ENCODE measurements at places on chromosomes 3 and 15.
A peak's percentile ranks its signal among the peaks of the same experiment; 100 is the strongest.

GRCh38 chr15:66030650-66031049 lies 161.4 kb downstream of the RAB11A start:
- no peak for DNase-seq

DNA sequence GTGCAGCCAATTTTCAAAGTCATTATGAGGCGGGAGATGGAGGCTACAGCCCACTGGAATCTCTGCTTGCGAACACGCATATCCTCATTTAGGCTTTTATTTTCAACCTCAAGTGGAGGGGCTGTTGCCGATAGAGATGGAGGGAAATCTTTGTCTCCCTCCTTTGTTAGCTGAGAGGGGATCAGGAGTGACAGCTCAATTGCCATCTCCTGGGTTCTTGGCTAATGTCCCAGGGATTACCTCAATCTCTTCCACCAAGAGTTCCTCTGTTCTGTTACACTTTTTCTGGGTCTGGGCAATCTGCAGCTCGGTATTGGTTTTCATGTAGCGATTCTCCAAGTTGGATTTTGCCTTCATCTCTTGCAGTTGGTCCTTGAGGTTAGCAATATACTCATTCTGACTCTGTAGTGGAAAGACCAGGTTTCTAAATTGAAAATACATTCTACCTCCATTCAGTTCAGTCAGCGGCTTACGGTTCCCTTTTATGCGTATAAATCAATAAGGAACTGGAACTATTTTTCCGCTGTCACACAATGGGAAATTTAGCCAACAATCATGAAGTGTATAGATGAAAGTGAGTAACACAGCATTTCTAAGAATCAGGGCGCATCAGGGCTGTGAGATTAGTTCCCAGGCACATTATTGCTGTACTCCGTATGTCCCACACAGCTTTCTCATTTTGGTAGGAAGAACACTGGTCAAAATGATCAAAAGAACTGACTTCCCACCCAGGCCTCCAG lies 36.2 kb upstream of the RPL35A start:
- no peak for DNase-seq

GRCh38 chr15:83657549-83657948 lies 3.6 kb downstream of the ADAMTSL3 start:
- no peak for DNase-seq

GRCh38 chr15:74384881-74385643 lies 17.6 kb upstream of the CYP11A1 start:
- DNase-seq = peak; percentile 69

DNA sequence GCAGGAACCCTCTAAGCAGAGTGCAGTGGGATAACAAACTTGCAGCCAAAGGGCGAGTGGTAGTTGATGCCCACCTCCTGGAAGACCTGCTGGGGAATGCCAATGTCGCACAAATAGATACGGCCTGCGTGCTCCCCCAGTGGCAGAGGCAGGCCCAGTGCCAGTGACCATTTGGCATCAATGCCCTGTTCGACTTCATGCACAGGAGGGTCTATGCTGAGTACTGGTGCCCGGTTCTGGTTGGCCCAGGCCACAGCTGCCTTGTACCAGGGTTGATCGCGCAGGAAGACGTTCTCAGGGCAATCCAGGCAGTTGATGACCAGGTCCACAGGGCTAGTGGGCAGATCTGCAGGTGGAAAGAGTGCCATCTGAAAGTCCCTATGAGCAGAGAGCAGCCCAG lies 17.0 kb downstream of the CLK3 start:
- DNase-seq = peak; percentile 15

- no peak for DNase-seq
Measured at GRCh38 chr15:81604713-81605112, 230.7 kb upstream of the TMC3 start.

GRCh38 chr3:36511791-36512486 lies 131.6 kb downstream of the STAC start:
- DNase-seq = no peak

DNA sequence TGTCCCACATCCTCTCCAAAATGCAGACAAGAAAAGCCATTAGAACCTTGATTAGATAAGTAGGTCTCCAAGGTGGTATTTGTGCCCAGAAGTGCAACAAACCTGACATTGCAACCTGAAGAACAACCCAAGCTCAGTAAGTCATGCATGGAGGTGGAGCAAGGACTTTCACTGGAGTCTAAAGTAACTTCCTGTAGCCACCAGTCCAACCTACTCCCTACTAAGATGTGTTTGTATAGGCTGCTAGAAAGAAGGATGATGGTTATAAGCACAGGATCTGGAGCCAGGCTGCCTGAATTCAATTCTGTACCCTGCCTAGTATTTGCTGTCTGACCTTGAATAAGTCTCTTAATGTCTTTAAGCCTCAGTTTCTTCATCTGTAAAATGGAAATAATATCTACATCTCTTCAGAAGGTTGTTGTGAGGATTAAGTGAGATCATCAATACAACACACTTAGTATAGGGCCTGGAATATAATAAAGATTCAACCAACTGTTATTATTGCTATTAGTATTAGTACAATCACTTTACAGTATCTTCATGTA lies 32.3 kb downstream of the HDC start:
- DNase-seq = no peak

DNA sequence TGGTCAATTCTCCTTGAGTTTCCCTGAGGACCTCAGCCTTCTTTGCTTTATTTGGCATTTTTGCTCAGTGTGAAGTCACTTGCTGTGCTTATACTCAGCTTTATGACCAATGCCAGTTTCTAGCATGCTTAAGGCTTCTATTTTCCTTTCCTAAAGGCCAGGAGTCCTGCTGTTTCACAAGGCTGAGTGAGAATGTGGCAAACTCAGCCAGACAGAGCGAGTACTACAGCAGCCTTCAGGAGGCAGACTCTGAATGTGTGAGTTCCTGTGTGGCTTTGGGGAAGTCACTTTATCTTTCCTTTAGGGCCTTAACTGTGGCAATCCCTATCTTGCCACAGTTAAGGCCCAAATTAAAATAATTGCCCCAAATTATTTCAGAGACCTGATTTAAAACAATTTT lies 213.2 kb upstream of the MRPL3 start:
- no peak for DNase-seq

- no peak for DNase-seq
Measured at GRCh38 chr15:49501586-49501985, 78.5 kb downstream of the FGF7 start.

GRCh38 chr3:168096210-168096652 lies 507 bp upstream of the GOLIM4 start:
- DNase-seq = no peak

- DNase-seq = no peak
Measured at GRCh38 chr3:138642226-138642926, 33.8 kb downstream of the FAIM start.

GRCh38 chr3:193711964-193712598 lies 119.1 kb downstream of the OPA1 start:
- no peak for DNase-seq

GRCh38 chr3:56835650-56836227 lies 34.0 kb upstream of the ARHGEF3 start:
- DNase-seq = no peak

- DNase-seq = no peak
Measured at GRCh38 chr3:13594991-13595421, 46.1 kb downstream of the FBLN2 start.

DNA sequence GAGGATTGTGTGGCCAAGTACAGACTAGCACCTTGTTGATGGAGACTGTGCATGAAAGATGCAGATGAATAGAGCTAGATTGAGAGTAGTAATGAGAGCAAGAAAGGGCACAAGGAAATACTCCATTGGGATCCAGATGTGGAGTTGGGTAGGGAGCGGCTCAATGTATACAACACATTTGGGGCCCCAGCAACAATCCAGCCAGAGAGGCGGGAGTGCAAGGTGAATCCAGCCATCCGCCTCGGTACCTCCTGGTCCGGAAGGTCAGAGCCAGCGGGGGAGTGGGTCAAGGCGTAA lies 9.0 kb downstream of the ISL2 start:
- no peak for DNase-seq

GRCh38 chr15:67259806-67260205 lies 5.2 kb downstream of the IQCH start:
- no peak for DNase-seq

DNA sequence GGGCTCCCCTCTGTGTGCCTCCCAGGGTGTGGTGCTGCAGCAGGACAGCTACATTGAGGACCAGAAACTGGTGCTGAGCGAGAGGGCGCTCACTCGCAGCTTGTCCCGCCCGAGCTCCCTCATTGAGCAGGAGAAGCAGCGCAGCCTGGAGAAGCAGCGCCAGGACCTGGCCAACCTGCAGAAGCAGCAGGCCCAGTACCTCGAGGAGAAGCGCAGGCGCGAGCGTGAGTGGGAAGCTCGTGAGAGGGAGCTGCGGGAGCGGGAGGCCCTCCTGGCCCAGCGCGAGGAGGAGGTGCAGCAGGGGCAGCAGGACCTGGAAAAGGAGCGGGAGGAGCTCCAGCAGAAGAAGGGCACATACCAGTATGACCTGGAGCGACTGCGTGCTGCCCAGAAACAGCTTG lies 53.7 kb downstream of the KLHL25 start:
- DNase-seq = no peak

- no peak for DNase-seq
Measured at GRCh38 chr15:100831467-100831866, 48.2 kb upstream of the ALDH1A3 start.

- DNase-seq = no peak
Measured at GRCh38 chr15:41866263-41866703, 27.6 kb downstream of the SPTBN5 start.

- DNase-seq = peak; percentile 54
Measured at GRCh38 chr15:51731549-51732267, 5.7 kb downstream of the LYSMD2 start.

DNA sequence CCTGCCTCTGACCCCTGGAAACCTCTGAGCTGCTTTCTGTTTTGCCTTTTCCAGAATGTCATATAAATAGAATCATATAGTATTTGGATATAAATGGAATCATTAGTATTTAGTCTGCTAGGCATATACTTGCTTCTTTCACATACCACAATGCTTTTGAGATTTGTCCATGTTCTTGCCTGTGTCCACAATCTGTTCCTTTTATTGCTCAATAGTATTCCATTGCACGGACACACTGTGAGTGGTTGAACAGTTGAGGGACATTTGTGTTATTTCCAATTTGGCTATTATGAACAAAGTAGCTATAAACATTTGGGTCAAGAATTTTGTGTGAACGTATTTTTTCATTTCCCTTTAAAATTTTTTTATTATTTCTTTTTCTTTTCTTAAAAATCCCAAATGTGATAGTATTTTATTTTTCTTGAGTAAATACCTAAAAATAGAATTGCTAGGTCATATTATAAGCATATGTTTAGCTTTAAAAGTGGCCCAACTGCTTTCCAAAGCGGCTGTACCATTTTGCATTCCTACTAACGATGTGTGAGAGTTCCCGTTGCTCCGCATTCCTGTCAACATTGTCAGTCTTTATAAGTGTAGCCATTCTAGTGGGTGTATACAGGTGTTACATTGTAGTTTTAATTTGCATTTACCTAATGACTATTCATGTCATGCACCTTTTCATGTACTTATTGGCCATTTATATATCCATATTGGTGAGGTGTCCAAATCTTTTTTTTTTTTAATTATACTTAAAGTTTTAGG lies 26.5 kb downstream of the WDR53 start:
- no peak for DNase-seq

DNA sequence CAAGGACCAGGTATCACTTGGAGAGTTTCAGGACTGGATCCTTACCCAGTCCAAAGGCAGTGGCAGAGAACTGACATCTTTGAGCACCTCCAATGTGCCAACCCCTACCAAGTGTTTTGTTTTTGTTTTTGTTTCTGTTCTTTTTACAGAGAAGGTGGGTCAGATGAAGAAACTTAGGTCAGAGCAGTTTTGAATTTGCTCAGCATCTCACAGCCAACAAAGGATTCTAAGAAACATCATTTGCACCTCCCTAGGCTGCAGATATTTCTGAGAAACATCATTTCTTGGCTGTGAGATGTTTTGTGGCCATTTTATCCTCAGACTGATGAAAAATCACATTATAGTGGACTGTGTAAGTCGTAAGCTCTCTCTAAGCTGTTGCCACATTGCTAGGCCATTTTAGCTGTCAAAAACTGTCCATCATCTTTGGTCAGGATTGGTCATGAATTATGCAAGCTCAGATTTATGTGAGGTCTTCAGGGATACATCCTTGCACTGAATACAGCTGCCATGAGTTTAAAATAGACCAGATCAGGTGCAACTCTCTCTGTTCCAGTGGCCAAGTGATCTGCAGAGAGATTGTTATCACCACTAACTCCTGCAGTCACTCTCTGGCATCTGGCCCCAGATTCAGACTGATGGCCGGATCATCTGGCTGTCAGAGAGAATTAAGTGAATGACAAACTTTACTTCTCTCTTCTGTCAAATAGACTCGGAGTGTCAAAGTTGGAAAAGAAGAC lies 341.5 kb downstream of the EPHB1 start:
- DNase-seq = no peak

DNA sequence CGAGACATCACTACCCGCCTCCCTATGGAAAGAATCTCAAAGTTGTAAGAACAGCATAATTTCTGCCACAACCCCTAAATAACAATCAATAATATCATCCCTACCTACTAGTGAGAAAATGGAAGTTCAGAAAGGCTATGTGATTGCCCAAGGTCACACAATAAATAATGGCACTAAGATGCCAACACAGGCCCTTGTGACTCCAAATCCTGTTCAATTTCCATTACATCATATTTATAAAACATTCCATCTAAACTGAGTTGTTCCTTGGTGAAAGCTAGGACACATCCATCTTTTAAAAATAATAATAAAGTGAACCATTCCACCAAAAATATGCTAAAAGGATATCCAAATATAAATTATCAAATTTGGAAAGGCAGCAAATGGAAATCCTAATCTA lies 144.6 kb downstream of the MAGI1 start:
- no peak for DNase-seq

DNA sequence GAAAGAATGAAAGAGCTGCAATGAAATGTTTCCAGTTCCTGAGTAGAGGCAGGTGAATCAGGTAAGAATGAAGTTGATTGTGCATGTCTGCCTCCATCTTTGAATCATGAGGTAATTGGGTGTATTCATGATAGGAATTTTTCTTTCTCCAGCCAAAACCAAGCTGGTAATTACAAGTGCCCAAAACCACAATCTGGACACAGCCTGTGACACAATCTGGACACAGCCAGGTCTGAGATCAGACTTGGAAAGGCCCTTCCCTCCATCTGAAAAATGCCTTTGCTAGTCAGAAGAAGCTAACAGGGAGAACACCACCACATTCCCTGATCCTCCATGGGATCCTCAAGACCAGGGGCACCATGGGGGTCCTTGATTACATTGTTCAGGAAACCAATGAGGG lies 338.5 kb upstream of the THBS1 start:
- no peak for DNase-seq

DNA sequence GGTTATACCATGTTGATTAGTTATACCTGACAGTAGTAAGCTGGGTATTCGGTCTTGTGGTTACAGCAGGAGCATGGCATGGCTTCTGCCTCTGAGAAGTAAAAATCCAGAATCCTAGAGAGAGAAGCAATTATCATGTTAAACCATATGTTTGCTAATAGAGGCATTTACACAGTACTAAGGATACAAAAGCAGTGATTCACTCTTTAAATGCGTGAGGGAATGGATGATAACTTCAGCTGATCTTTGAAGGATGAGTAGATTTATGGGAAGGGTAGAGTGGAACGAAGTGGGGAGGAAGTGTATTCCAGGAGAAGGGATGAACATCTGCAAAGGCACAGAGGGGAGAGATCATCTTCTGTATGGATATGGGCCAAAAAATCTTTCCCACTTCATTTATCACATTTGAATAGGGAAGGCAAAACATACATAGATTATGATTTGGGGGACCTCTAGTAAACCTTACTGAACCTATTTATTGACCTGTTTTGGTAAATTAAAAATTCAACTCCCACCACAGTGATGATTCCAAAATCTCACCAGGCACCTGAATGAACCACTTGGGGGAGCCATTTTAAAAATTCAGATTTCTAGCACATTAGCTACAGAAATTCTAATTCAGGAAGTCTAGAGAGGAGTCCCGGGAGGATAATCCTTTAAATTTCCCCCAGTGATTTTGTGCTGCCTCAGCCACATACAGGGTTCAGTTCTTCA lies 35.1 kb downstream of the IGSF10 start:
- DNase-seq = no peak
